ENCODE measurements at places on chromosomes 3 and 15.

GRCh38 chr3:56860939-56861338 lies 59.2 kb upstream of the ARHGEF3 start:
- no peak for DNase-seq

DNA sequence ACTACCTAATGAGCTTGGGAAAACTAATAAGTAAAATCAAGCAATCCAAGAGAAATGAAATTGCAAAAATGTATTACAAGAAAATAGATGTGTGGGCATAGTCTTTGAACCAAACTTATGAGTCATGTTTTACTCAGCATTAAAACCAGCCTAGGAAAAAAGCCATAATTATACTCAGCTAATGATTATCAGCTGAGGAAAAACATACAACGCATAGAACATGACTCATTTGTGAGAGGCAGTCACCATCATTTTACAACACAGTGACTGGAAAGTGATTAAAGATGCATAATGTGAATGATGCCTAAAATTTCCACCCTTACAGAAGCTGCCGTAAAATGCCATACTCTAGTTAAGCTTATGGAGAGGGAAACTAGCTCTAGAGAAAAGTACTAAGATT lies 238.0 kb upstream of the EOMES start:
- no peak for DNase-seq

DNA sequence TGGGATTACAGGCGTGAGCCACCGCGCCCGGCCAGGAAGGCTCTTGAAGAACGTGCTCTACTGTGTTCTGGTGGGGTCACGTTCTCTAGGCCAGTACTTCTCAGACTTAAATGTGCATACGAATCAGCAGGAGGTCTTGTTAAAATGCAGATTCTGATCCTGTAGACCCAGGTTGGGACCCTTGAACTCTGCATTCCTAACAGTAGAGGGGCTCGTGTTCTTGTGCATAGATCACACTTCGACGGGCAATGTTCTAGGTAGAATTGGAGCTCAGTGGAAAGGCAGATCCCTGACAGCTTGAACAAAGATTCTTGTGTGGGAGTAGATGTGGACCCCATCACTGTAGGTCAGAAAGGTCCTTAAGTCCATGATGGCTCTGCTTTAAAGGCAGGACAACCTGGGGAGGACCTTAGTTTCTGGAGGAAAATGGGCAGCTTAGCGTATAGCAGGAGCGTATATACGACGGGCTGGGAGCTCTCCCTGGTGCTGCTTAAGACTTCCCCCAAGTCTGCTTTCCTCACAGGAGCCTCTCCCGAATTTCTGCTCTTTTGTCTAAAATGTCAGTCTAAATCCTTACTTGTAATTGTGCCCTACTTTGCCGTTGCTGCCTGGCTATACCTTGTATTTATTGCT lies 16.9 kb upstream of the FAM81A start:
- DNase-seq = no peak

GRCh38 chr3:27633224-27633545 lies 88.9 kb downstream of the EOMES start:
- no peak for DNase-seq

- no peak for DNase-seq
Measured at GRCh38 chr3:179182902-179183301, 34.7 kb downstream of the PIK3CA start.

GRCh38 chr3:60178931-60179653 lies 1072.2 kb downstream of the FHIT start:
- no peak for DNase-seq

GRCh38 chr3:56573501-56573900 lies 16.5 kb downstream of the CCDC66 start:
- no peak for DNase-seq

DNA sequence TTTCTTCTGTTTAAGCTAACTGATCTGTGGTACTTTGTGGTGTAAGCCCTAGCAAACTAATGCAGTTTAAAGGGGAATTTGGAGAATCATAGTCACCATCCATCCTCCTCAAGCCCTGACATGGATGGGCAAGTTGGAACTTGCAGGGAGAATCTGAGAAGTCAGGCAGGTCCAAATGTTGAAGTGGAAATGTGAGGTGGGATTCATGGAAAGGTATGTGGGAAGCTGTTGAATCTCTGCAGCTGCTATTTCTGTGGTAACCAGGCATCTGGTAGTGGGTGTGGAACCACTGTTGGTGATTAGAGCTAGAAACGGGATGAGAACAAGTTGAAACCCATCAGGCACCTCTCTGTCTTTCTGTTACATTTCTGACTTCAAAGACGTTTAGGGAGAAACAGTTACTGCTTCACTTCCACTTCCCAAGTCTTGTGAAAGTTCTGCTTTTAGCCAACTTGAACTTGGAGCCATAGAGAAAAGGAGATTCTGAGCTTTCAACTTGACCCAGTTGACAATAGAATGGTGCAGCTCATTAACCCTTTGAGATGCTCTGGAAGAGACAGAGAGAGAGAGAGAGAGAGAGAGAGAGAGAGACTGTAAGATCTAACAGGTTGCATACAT lies 38.1 kb upstream of the NMNAT3 start:
- DNase-seq = no peak

DNA sequence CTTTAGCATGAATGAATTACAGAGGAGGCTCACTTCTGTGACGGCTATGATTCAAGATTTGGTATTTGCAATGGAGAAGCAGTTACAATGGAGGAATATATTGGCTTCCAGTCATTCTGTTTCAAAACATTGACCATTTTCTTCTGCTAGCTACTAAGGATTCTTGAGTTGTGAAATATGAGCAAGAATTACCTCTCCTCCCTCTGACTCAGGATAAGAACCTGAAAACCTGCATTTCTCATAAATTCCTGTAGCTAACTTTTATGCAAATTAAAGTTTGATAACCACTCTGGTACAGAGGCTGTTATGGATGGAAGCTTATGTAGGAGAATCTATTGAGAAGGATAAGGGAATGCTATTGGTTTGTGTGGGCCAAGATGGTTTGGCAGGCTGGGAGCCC lies 84.1 kb upstream of the MYRIP start:
- DNase-seq = no peak

- no peak for DNase-seq
Measured at GRCh38 chr3:23726811-23727548, 78.8 kb upstream of the UBE2E1 start.

DNA sequence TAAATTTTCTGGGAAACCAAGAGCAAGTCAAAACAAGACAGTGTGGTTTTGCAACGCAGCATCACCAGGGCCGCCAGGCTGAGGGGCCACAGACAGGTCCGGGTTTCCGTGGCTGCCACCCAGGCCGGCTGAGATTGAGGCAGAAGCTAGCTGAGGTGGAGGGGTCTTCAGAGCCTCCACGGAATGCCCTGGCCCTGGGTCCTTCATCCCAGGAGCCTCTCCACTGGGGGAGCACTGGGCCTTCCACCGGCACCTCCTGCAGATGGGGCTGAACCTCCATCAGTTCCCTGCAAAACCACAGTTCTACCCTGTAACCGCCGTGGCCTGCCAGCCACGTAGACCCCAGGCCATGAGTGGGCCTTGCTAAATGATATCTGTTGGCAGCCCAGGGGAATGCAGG lies 152.7 kb downstream of the CHSY1 start:
- DNase-seq = peak; percentile 4

DNA sequence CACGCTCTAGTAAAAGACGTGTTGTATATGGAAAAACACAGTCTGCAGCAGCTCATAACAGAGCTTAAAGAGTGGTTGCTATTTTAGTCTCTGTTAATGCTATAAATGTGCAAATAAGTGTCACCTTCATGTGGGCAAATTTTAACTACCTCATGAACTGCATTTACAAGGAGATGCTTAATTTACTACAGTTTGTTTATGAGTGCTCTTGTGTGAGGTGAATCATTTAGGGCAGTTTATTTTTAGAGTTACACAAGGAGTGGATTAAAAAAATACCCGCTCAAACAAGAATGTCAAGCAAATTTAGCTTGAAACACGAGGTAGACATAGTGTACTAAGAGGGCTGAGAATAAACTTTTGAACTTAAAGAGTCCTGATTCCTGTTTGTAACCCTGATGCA lies 579.0 kb downstream of the MFSD1 start:
- DNase-seq = no peak

DNA sequence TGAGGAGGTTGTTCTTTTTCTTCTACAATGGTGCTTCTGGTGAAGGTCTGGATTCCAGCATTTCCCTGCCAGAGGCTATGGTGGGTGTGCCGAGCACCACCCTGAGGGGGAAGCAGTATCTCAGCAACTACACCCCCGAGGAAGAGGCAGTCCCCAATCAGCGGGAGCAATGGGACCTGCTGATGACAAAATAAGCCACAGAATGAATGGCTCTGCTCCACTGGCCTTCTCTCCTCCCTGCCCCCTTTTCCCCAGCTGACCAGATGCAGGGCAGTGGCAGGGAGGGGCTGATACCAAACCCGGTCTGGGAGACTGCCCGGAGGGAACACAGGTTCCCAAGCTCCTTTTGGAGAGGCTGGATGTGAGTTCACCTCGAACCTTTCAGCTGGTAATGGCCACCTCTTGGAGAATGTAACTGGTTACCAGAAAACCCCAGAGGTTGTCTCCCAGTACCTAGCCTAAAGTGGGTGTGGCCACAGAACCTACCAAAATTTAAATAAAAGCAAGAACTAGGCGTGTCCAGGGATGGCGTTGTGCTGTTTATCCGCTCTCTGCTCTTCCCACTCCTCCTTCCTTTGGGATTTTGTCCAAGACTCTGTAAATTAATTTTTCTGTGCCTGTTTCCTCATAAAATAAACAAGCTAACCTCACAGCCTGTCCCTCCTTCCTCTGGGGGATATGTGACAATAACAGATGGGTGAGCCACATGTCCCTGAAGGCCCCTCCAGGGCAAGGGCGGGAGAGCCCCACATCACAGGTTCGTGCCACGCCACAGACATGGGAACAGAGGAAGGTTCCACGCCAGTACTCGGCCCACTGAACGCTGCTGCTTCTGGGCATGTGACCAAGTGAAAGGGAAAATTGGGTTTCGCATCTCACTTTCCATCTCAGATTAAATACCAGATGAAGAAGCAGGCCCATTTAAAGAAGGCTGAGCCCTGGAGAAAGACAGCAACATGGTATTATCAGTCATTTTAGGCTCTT lies 35.1 kb upstream of the SPTBN5 start:
- DNase-seq = no peak

DNA sequence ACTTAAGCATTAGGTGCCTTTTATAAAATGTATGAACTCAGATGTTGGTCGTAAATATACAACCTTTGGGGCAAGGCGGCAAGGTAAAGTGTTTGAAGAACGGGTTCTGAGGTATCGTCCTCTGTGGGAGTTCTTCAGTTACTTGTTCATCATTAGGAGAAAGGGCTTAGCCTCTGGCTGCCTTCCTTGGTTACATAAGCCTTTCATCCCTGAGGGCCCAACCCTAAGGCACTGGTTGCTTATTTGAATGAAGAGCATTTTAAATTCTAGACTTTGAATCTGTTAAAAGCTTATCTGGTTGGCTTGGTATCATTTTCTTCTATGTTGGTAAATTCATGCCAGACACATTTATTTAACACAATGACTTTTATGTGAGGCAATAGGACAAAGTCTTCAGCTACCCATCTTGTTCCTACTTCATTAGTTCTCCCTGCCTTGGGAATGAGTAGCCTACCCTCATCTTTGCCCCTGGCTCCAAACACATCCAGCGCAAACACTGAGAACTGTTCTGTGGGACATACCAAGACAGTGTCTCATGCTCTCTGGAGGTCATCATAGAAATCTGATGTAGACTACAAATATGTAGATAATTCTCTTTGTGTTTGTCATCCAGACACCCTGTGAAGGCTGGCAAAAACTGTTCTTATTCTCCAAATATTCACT lies 12.4 kb upstream of the CCDC80 start:
- no peak for DNase-seq

DNA sequence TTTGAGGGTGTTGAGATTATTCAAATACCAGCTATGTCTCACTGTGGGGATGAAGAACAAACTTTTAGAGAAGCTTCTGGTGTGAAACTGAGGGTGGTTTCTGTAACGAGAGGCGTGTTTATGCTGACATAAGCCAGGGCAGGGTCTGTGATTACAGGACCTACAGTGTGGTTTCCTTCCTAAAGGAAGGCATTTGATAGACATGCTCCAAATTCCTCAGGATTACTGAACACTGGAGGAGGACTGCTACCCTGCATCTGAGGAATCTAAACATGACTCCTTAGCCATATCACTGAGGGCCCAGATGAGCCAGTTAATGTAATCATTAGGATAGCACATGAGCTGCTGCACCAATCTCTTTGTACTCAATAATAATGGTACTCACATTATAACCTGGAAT lies 328.4 kb upstream of the UMPS start:
- DNase-seq = no peak

DNA sequence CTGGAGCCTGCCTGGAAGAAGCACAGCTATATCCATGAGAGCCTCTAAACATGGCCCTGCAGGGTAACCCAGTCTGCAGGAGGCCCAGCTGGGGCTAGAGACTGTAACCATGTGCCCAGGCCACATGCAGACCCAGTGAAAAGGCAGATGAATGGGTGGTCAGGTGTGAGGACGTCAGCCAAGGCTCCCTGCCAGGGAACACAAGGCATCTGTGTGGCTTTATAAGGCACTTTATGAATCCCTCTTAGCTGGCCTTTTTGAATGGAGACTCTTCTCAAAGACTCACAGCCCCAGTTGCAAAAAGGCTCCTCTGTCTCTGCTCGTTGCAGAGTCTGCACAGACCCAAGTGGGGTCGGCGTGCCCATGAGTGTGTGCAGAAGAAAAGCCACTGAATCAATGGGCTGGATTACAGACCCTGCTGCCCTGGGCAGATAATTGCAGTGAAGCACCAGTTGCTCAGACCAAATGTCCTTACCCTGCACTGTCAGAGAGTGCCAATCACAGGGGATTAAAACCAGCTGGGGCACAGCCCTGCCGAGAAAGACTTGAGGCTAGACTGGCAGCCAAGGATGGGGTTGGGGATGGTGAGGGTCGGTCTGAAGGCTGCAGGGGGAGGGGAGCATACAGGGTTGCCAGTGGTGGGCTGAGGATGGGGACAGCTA lies 154.2 kb downstream of the RAB11A start:
- DNase-seq = no peak

DNA sequence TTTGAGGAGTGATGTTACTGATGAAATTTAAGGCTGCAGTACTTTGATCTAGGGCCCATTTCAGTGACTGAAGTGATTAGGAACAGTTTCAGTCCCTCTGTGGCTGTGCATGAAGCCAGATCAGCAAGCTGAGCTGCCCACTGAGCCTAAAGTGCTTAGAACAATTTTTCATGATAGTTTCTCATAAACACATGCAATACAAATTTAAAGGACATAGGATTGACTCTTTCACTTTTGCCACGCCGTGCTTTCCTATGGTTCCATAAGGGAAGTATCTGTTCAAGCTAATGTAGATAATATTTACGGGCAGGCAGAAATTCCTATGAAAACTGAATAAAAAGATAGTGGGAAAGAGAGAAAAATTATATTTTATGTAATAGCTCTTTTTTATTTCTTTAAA lies 10.6 kb downstream of the ANKUB1 start:
- no peak for DNase-seq

GRCh38 chr3:165728924-165729323 lies 108.3 kb downstream of the BCHE start:
- DNase-seq = no peak

DNA sequence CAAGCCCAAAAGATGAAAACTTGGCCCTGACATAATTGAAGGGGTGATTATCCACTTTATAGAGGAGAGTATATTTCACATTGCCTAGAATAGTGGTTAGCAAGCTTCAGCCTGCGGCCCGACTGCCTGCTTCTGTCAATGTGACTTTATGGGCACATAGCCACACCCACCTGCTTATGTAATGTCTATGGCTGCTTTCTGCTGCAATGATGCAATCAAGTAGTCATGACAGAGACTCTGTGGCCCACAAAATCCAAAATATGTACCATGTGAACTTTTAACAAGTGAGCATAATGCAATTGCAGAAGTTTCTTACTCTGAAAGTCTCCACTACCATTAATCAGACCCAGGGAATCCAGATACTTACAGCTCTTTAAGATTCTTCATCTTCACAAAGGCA lies 103.1 kb downstream of the LRIG1 start:
- DNase-seq = no peak
